ENCODE measurements at places on chromosomes 5 and 9.
A peak's percentile ranks its signal among the peaks of the same experiment; 100 is the strongest.

- no peak for DNase-seq
Measured at GRCh38 chr5:114332925-114333324, 28.9 kb upstream of the KCNN2 start.

- peak; percentile 50 for DNase-seq
Measured at GRCh38 chr5:79235261-79235633, 684 bp upstream of the JMY start.

GRCh38 chr5:149640350-149640999, 59.2 kb downstream of the ARHGEF37 start:
- DNase-seq = no peak

DNA sequence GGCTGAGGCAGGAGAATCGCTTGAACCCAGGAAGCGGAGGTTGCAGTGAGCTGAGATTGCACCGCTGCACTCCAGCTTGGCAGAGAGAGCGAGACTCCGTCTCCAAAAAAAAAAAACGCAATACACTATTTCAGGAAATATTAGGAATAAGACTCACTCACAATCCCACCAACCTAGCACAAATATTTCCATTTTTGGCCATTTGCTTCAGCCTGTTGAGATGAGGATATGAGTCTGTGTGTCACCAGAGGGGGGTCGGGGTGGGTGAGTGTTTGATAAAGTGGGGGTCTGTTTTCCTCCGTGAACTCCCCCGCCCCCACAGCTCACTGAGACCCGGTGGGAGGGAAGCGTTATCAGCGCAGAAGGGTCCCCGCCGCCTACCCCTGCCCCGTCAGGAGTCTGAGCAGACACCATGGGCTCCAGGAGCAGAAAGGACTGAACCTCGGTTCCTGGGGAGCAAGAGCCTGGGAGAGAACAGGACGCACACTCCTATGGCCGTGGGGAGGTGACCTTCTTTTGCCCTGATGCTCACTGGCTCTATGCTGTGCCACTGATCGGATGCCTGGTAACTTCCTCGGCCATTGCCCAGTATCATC, 153.8 kb upstream of the PHYKPL start:
- peak; percentile 28 for DNase-seq

DNA sequence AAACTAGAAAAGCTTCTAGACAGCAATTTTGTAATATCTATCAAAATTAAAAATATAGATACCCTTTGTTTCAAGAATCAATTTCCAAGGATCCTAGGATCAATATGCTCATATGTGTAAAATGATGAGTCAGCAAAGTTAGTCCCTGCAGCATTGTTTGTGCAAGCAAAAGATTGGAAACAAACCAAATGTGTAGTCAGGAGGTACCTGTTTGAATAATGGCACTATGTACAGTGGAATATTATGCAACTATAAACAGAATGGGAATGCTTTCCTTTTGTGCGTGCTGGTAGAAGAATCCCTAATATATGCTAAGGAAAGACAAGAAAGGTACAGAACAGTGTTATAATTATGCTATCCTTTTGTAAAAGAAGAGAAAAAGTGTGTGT, 58.5 kb upstream of the PJA2 start:
- DNase-seq = no peak

DNA sequence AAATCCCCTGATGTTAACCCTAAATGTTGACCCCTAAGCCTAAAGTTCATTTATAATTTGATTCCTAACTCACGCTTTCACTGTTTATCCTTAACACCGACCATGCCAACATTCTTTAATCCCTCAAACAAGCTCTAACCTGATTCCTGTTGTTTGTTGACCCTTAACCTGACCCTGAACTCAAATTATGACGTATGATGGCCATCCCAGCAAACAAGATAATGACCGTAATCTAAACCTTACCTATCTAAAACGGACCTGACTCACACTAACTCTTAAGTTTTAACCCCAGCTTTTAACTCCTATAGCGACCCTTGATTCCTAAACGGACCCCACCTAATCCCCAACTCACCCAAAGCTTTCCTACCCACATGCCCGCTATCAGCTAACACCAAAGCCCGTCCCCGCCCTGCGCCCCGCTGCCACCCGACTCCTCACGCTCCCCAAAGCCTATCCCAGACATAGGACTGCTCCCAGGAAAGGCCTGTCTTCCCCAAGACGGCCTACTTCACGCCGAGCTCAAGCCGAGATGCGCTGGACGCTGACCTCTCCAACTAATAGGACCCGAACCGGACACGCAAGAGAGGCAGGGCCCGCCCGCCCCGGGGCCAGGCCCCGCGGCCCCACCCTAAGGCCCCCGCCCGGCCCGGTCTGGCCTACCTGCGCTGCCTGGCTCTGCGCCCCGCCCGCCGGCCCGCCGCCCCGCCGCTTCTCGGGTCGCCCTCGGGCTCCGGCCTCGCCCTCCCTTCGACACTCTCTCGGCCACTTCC, 395 bp downstream of the TLN1 start:
- no peak for DNase-seq

- peak; percentile 59 for DNase-seq
Measured at GRCh38 chr5:59711310-59711709, 182.2 kb downstream of the PDE4D start.

DNA sequence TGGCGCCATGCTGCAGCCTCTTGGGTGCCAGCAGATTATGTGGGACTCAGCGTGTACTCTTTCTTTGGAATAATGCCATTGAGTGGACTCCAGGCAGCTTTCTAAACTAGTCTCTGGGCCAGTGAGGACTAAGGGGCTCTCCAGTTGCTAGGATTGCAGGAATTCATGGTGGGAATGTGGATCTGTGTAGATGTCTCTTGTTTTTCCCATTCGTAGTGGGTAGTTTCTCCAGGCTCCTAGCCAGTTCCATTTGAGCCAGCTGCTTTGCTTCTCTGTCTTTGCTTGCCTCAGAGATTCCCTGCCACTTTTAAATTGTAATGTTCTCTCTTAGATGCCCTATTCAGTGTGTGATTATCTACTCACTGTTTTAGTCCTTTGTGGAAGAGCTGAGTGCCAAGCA, 42.6 kb downstream of the SLF1 start:
- no peak for DNase-seq

DNA sequence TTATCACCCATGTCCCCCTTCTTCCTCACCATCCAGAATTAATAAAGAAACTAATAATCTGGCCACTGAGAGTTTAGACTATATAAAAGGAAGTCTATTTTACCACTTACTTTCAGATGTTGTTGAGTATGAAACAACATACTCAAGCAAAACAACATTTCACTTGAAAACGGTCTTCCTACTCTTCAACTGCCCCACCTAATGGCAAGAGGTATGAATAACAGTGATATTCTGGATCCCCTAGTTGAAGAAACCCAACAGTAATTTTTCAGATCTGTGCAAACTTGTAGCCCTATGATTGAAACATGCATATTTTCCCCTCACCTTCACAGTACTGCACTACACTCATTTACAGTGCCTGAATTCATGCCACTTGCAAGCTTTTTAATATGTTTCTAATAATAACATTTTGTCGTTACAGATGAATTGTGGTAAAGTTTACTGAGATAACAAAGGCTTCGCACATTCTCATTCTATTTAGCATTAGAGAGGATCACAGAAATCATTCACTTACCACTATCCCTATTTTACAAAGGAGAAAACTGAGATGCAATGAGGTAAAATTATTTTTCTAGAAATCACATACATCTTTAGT, 267.9 kb upstream of the PDE4D start:
- DNase-seq = peak; percentile 37

GRCh38 chr9:92607773-92608172, 62.2 kb downstream of the IPPK start:
- peak; percentile 89 for DNase-seq

DNA sequence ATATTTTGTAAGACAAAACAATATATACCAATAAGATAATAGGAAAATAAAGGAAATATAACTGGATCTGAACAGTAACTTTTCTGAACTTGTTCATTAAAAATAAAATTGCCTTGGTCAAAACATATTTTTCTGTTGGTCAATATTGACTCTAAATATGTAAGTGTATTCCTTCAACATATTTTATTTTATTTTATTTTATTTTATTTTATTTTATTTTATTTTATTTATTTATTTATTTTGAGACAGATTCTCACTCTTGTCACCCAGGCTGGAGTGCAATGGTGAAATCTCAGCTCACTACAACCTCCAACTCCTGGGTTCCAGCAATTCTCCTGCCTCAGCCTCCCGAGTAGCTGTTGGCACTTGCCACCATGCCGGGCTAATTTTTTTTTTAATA, 571.0 kb downstream of the NR2F1-AS1 start:
- no peak for DNase-seq

DNA sequence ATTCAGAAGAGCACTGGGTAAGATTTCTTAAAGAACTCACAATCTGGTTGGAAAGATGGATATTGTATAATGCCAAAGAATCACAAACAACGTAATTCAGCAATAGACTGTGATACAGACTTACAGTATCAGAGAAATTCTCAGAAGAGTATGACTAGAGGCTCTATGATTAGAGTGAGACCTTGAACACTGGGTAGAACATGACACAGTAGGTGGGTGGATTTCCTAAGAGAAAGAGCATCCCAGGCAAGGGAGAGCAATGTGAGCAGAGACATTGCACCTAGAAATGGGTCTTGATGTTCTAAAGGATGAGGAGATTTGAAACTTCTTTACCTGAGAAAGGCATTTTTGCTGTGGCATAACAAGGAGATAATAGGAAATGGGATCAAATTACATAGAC, 27.3 kb upstream of the CAST start:
- DNase-seq = no peak

DNA sequence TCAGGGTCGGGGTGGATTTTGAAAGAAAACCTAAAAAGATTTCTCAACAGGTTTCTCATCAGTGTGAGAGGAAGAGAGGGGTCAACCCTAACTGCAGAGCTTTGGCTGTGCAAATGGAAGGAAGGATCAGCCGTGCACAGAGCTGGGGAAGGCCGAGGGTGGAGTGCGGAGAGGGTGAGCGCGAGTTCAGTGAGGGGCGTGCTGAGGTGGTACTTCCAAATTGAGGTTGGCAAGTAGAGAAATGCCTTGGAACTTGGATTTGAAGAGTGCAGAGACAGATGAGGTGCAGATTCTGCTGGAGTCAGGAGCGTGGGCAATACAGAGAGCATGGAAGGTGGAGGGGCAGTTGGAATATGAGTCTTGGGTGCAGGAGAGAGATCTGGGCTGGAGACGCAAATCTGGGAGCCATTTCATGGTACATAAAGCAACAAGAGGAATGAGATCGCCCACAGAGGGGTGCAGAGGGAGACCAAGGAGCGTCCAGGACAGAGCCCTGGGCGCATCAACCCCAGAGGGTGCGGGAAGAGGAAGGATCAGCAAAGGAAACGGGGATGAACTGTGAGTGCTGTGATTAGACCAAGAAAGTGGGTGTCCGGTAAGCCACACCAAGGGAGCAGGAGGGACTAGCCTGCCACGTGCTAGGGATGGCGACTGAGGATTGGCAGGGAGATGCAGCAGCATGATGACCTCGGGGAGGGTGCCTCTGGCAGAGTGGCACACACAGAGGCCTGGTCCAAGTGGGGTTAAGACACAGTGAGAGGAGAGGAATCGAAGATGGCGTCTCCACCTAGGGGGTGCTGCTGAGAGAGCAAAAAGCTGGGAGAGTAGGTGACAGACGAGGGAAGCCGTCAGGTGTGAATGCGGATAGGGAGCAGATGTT, 105.8 kb downstream of the ADAMTS2 start:
- no peak for DNase-seq

- DNase-seq = no peak
Measured at GRCh38 chr5:25944786-25945185, 1093.6 kb downstream of the CDH9 start.

- DNase-seq = no peak
Measured at GRCh38 chr9:38440516-38440915, 16.3 kb upstream of the IGFBPL1 start.

- no peak for DNase-seq
Measured at GRCh38 chr5:1069720-1070088, 42.2 kb downstream of the SLC12A7 start.

- DNase-seq = no peak
Measured at GRCh38 chr5:141944076-141944475, 13.9 kb downstream of the PCDH12 start.

DNA sequence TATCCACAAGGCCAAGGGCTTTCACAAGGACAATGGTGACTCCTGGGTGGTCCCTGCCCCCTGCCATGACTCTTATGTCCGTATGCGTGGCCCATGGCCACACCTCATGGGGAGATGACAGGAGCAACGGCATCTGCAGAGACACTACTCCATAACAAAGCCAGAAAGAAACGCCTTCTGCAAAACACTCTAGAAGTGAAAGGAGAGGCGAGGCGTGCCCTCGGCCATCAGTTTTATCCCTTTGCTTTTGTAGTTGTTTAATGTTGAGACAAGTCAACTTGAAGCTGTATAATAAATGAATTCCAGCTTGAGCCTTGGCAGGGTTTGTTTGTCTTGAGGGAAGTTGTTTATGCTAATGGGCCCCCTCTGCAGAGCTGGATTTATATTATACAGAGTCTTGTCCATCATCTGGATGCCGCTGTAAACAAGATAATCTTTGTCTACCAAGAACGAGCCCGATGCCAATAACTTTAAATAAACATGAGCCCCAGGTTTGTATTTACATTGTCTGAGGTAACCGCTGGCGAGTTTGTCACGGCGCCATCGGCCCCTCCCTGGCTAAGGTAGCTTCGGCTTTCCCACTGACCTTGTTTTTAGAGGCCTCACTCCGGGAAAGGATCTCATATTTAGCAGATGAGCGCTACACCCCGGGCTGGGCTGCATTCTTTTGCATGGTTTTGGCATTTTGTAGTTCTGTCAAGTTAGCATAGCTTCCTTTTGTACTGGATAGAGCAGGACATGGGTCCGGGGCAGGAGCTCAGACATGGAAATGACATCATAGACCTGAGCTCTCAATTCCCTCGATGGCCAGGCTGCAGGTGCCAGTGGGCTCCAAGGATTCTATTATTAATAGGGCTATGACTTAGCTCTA, 165.3 kb downstream of the ERCC6L2 start:
- no peak for DNase-seq

DNA sequence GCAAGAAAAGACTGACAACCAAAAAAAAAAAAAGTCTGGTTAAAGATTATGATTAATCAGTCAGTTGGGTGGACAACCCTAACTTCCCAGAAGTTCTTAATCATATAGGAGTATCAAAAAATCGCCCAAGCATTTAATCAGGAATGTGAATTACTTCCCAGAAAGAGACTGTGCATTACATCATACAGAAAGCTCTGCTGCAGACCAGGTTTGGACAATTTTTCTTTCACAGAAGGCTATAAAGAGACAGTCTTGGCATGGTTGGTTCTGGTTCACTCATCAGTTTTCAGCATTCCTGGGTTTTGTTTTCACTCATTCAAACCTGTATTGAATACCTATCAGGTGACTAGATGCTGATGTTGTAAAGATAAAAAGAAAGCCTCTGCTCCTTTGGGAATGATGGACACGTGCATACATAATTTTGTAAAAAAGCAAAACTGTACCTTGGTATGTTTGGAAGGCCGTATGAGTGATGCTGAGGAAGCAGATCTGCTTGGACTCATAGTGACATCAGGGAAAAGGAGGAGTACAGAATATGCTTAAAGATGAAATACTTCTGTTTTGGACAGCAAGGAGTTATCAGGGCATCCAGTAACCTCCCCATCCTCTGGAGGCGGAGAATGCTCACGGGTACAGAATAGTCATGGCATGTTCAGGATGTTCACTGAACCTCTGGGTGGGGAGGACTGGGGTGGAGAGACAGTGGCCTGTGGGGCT, 178.4 kb downstream of the GNA14 start:
- DNase-seq = peak; percentile 85

- no peak for DNase-seq
Measured at GRCh38 chr5:119631660-119632059, 2.3 kb downstream of the FAM170A start.

- no peak for DNase-seq
Measured at GRCh38 chr5:109910874-109911273, 221.1 kb downstream of the MAN2A1 start.
